ENCODE measurements at places on chromosomes 13 and 19.

- DNase-seq = no peak
Measured at GRCh38 chr13:110949628-110950027, 34.8 kb upstream of the ANKRD10 start.

DNA sequence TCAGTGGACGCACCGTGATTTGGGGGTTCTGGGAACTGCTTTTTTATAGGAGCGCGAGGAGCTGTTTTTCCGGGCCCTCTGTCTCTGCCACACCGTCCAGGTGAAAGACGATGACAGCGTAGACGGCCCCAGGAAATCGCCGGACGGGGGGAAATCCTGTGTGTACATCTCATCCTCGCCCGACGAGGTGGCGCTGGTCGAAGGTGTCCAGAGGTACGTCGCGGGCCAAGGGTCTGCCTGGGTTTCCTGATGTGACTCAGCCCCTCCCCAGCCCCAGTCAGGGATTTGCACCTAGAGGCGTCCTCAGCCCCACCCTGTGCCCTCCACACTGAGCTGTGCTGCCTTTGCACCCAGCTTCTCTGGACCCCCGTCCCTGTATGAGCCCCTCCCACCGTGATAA, 136.2 kb upstream of the MCF2L start:
- DNase-seq = no peak

- no peak for DNase-seq
Measured at GRCh38 chr19:14412324-14412995, 6.7 kb downstream of the DDX39A start.

DNA sequence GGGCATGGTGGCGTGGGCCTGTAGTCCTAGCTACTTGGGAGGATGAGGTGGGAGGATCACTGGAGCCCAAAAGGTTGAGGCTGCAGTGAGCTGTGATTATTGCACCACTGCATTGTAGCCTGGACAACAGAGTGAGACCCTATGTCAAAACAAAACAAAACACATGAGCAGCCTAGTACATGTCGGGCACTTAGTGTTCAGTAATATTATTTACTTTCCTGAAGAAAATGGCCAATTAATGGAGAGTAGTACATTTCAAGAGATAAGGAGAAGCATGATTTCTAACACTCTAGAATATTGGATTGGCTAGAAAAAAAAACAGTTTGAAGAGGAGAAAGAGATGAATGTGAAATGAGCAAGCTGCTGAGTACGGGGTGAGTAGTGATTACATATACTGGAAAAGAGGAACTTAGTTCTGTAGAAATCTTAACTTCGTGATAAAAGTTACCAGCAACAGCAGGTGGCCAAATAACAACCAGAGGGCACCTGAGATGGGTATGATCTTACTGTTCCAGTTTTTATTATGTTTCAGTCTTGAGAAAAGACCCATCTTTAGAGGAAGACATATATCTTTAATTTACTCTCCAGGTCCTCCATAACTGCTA, 36.2 kb downstream of the SPATA13 start:
- no peak for DNase-seq

DNA sequence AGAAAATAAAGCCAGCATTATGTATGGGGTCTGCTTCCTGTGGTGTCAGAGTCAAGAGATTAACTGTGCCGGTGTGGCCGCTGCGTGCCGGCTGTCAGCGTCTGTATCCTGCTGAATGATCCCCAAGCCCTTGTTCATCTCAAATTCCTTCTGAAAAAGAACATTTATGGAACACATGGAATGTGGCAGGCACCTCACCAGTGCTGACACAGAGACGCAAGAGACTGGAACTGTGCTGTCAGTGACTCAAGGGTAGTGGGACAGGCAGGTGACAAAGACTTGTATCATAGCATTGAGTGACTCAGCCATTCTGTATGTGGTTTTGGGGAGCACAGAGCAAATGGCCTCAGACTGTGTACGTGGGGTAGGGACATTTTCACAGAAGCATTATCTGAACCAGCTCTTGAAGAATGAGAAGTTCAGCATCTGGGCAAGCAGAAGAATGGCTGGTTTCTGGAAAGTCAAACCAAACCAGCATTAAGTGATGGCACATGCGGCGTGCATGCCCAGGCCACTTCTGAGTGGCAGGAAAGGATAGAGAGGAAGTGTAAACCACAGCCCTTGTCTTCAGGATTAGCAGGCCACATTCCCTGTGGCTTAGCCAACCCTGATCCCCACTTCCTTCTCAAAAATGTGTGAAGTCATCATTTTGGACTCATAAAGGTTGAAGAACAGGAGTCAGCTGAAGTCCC, 54.0 kb upstream of the IRS2 start:
- no peak for DNase-seq

DNA sequence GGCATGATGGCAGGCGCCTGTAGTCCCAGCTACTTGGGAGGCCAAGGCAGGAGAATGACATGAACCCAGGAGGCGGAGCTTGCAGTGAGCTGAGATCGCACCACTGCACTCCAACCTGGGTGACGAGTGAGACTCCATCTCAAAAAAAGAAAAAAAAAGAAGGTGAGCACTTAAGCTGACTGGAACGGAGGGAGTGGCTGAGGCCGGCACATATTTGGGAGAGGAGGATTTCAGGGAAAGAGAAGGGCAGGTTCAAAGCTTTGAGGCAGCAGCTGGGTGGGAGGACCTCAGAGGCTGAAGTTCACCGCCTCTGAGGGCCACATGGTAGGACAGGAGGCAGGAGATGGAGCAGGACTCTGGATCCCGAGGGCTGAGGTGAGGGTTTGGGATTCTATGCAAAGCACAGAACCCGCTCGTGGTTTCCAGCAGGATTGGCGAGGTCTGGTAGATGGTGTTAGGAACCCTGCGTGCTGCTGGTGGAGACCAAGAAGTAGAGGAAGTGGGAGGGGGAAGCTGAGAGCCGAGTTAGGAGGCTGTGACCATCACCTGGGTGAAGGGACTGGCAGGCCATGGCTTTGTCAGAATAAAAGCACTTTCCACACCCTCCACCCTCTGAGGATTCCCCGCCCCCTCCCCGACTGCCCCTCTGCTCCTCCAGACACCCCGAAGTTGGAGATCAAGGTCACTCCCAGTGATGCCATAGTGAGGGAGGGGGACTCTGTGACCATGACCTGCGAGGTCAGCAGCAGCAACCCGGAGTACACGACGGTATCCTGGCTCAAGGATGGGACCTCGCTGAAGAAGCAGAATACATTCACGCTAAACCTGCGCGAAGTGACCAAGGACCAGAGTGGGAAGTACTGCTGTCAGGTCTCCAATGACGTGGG, 8.4 kb downstream of the CD22 start:
- DNase-seq = no peak

DNA sequence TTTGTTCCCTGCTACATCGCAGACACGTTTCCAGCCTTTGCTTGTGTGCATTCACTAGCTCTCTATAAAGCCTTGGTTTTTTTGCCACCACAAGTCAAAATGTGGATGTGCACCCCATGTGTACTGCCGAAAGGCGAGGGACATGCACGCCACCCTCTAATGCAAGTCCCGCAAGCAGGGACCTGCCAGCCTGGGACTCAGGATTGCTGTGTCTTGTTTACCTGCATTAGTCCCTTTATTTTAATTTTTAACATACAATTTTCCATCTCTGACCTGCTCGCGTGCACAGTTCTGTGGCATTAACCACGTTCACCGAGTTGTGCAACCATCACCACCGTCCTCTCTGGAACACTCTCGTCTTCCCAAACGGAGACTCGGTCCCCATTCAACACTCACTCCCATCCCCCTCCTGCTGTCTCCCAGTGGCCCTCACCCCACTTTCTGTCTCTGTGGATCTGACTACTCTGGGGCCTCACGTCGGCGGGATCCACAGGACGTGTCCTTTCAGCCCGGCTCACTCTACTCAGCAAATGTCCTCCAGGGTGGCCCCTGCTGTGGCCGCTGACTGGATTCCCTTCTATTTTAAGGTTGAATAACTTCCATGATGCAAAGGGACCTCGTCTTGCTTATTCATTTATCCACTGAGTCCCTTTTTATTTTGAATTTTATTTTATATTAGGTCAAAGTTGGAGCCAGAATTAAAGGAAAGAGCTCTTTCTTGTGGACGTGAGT, 58.4 kb downstream of the RASA3 start:
- no peak for DNase-seq

DNA sequence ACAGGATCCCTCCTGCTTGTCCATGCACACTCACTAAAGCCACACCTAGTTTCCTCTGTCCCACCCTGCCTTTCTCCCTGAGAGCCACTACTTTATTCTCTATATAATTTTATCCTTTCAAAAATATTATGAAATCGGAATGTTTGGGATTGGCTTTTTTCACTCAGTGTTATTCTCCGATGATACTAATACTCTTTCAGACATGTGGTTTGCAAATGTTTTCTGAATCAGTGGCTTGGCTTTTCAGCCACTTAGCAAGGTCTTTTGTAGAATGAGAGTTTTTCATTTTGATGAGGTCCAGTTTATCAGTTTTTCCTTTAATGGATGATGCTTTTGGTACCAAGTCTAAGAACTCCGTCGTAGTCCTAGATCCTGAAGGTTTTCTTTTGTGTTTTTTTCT, 11.6 kb downstream of the SPATA13 start:
- peak; percentile 28 for DNase-seq
